ENCODE measurements at places on chromosomes 11 and 22. TPM values are rescaled to one million over a fixed set of nuclear protein-coding genes. Genes with fewer than 3 reads are reported as not detected.

BLID gene
- total RNA-seq = not detected

TEX12 gene
- not detected for total RNA-seq

MMP10 gene
- total RNA-seq = not detected

ADAMTS15 gene
- 1.2 TPM for total RNA-seq

CHRM1 gene
- not detected for total RNA-seq

MOV10L1 gene
- total RNA-seq = 0.97 TPM

NXPE4 gene
- not detected for total RNA-seq

CASP5 gene
- not detected for total RNA-seq

C11orf16 gene
- not detected for total RNA-seq

KRTAP5-11 gene
- total RNA-seq = not detected

ZC3H12C gene
- total RNA-seq = 6.4 TPM

ALG9 gene
- 22.9 TPM for total RNA-seq

CWC15 gene
- total RNA-seq = 31.3 TPM

LUZP2 gene
- not detected for total RNA-seq

MYOD1 gene
- not detected for total RNA-seq

DNA sequence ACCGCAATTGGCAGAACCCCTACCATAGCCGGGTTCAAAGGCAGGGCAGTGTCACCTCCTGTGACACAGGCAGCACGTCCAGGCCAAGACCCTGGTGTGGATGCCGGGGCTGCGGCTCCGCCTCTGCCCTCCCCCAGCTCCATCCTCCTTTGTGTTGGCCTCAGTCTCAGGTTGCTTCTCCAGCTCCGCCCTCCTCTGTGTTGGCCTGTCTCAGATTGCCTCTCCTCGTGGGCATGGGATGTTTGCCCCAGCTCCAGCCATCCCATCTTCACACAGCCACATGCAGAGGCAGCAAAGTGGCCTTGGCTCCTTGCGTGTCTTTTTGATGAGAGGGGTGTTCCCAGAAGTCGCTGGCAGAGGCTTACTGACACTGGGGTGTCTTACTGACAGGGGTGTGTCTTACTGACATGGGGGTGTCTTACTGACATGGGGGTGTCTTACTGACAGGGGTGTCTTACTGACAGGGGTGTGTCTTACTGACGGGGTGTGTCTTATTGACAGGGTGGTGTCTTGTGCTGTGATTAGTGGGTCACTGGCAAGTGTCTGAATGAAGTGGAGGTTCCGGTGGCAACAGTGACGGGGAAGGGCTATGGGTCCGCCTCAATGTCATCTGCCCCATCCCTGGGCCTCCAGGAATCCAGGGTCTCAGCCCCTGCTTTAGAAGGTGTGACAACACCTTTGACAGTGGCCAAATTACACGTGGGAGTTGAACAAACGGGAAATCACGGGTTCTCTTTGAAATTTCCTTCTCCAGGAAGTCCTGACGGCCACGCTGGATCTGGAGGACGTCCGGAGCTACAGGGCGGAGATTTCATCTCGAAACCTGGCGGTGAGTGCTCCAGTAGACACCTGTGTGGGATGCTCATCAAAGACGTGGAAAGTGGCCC is 24.9 kb downstream of the NADSYN1 start:
- no peak for DNase-seq

DNA sequence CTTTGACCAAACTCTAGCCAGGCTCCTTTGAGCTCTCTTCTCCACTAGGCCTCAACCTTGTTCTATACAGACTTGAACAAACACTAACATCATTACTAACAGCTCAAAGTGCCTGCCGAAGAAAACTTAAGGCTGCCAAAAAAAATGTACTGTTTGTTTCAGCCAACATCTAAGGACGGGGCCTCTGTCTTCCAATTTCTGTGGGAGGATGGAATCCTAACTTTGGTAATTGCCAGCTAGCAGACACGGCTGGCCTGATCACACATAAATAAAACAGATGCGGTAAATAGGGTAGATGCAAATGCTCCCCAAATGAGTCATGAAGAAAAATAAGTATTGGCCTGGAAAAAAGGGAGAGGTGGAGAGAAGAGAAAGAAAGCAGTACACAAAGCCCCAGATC is 394.3 kb downstream of the TMEM135 start:
- peak; percentile 48 for DNase-seq

GRCh38 chr11:82765466-82766034 is 31.9 kb upstream of the FAM181B start:
- DNase-seq = no peak

- peak; percentile 70 for DNase-seq
Observed at GRCh38 chr11:59247531-59248227, 35.0 kb upstream of the MPEG1 start.

- no peak for DNase-seq
Observed at GRCh38 chr11:113839842-113840241, 35.5 kb downstream of the USP28 start.

- DNase-seq = peak; percentile 21
Observed at GRCh38 chr11:94926698-94927237, 46.6 kb downstream of the CWC15 start.

- no peak for DNase-seq
Observed at GRCh38 chr11:64726211-64726641, 3.2 kb upstream of the NRXN2 start.

- DNase-seq = no peak
Observed at GRCh38 chr22:17132112-17132511, 11.0 kb upstream of the TMEM121B start.

GRCh38 chr11:113137713-113138529 is 176.5 kb upstream of the TTC12 start:
- DNase-seq = no peak

GRCh38 chr22:48488611-48489511 is 1338.8 kb downstream of the BRD1 start:
- DNase-seq = peak; percentile 46

DNA sequence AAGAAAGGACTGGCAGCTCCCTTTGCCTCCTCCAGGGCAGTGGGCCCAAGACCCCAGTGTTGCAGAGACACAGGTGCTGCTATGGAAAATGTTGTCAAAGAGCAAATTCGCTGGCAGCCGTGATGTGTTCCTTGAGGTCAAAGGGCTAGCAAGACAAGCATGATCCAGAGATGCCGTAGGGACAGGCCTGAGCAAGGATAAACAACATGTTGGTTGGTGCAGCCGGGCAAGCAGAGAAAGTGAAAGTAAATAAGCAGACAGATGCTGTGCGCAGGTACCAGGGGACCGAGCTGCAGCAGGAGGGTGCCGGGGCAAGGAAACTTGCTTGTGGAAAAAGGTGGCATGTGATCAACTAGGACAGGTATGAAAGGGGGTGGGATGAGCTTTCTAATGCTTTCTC is 125.5 kb upstream of the NECTIN1 start:
- DNase-seq = no peak

GRCh38 chr22:38513063-38513462 is 7.0 kb upstream of the DDX17 start:
- DNase-seq = no peak

- no peak for DNase-seq
Observed at GRCh38 chr11:10728789-10729472, 22.1 kb upstream of the CTR9 start.

DNA sequence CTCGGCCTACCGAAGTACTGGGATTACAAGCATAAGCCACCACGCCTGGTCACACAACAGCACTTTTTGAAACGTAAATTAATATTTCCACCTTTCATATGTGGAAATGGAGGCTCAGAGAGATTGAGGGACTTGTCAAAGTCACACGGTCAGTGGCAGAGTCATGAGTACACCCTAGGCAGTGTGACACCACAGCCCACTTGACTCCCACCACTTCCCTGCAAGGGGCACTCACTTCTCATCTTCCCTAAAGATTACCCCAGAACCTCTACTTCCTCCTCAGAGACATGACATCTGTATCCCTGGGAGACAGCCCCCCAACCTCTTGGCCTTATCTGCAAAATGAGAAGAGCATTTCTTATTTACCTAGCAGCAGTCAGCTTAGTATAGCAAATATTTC is 16.5 kb upstream of the MYOD1 start:
- DNase-seq = no peak

GRCh38 chr22:23204125-23204488 is 23.8 kb downstream of the BCR start:
- no peak for DNase-seq

DNA sequence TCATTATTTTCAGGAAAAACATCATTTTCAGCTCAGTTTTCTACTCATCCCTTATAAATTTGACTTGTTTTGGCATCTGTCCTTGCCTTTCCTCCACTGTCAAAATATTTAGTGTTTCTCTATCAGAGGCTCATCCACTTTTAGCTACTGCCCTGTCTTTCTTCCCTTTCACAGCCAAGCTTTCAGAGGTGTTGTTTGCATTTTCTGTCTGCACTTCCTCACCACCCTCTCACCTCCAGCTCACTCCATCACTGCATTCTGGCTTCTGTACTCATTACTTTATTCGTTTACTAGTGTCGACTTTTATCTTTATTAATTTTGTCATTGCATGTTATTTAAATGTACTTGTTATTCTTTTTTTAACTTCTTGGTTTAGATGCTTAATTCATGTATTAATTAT is 26.7 kb upstream of the NNMT start:
- no peak for DNase-seq

GRCh38 chr11:9664276-9665171 is 647 bp downstream of the SWAP70 start:
- peak; percentile 68 for DNase-seq

DNA sequence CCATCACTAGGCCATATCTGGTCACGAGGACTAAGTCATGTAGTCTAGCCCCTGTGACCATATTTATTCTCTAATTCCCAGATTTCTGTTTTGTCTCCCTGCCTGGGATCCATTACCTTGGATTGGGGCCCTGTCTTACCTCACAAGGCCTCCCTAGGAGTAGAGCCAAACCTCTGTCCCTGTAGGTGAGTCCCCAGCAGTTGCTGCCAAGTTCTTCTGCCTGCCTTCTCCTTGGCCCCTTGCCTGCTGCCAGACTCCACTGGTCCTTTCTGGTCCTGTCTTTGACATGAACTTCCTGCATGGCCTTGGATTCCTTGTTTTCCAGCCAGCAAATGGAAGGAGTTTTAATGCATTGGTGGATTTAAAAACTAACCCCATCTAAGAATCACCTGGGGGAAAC is 35.6 kb upstream of the CADM1 start:
- DNase-seq = no peak

- no peak for DNase-seq
Observed at GRCh38 chr11:58907780-58908179, 31.5 kb upstream of the GLYATL1 start.

GRCh38 chr11:107490836-107491235 is 33.2 kb upstream of the CWF19L2 start:
- no peak for DNase-seq

DNA sequence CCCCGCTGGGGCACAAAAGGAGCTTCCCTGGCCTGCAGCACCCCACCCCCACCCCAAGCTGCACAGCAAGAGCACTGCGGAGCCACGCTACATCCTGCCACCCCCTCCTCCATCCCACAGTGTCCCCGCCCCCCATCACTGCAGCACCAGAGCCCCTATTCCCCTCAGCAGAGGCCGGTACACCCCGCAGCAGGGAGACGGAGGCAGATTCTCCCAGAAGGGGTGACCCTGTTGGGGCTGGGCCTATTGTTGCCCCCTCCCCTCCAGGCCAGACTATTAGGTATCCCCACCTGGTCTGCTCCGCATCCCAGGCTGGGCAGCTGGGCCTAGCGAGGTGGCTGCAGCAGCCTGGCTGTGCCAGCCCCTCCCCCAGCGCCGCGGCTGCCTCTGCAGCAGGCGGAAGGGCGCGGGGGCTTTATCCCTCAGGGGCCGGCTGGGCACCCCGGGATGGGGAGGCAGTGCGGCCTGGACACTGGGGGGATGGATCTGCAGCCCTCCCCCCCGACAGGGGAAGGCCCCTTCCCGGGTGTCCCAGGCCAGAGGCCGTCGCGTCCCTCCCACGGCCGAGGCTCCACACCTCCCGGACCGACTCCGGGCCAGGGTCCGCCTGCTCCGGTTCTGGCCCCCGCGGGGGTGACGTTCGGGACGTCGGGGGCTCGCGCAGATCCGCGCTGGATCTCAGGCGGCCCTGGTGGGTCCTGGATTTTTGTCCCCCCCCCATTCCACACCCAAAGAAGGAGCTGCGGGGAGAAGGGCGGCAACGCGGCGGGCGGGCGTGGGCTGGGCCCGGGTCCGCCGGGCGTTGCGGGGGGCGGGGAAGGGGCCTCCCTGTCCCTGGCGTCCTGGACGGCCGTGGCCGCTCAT is 943 bp downstream of the DUSP8 start:
- no peak for DNase-seq

DNA sequence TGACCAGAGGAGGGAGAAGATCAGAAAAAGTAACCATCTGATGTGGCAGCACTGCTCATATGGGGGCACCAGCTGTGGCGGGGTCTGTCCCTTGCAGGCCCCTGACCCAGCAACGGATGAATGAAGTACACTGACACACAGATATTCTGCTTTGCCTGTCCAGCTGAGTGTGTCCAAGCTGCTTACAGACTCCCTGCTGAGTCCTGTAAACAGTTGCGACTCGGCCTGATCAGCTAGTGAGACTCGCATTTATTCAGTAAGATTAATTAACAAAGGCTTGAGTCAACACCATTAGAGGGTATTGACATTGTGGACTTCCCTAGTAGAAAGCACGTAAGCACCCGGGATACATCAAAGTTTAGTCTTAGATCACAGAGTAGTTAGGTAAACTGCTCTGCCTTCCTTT is 15.3 kb upstream of the OR10D3 start:
- no peak for DNase-seq

DNA sequence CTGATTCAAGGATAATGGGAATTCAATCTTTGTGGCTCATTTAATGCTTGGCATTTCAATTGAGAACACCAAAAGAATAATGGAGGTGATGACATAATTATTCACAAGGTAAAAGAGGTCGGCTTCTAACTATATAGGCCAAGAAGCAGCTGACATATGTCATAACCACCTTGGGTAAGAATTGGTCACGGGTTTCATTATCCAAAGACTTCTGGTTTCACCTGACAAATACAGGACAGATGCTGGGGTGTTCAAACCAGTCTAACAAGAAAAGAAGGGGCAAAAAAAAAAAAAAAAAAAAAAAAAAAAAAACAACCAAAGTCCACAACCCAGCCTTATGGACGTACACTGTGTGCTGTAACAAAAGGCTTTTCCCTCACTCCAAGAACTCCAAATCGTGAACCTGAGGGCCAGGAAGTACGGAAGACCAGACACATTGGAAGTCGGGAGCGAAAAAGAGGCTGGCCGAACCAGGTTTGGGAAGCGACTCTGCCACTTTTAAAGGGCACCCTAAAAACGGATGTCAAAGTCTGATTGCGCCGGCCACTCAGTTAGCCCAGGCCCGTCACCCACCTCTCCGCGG is 385 bp downstream of the HARBI1 start:
- DNase-seq = no peak

GRCh38 chr11:120565466-120566155 is 54.1 kb downstream of the GRIK4 start:
- DNase-seq = no peak

GRCh38 chr11:73399636-73400035 is 23.4 kb downstream of the RELT start:
- DNase-seq = no peak
